ENCODE measurements at places on chromosomes 1 and 21.

DNA sequence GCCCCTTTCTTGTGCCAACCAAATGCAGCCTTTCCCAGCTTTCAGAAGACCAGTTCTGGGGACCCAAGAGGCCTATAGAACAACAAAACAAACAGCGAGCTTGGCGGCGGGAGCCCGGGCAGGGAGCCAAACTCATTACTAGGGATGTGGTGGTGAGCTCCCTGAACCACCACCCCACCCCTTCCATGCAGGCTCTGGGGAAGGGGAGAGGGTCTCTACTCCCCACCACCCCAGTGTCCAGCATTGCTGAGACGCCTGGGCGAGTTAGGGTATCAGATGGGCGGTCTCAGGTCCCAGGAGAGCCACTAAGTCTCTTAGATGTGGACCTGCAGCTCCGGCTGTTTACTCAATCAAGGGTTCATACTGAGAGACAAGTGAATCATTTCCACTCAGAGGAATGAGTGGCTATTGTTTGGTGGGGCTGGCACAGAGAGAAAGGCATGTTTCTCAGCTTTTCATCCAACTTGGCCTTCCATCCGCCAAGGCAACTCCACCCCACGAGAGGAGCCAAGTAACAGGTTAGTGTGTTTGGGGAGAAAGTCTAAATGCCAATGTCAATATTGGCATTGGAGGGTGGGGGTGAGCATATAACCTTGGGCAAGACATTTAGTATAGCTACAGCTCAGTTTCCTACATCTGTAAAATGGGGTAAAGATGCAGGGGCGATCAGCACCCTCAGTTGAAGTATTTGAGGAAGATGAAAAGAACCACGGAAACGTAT, 40.9 kb downstream of the PLXNA2 start:
- DNase-seq: no peak

GRCh38 chr1:225998560-225999226, 450 bp downstream of the SDE2 start:
- DNase-seq: no peak

DNA sequence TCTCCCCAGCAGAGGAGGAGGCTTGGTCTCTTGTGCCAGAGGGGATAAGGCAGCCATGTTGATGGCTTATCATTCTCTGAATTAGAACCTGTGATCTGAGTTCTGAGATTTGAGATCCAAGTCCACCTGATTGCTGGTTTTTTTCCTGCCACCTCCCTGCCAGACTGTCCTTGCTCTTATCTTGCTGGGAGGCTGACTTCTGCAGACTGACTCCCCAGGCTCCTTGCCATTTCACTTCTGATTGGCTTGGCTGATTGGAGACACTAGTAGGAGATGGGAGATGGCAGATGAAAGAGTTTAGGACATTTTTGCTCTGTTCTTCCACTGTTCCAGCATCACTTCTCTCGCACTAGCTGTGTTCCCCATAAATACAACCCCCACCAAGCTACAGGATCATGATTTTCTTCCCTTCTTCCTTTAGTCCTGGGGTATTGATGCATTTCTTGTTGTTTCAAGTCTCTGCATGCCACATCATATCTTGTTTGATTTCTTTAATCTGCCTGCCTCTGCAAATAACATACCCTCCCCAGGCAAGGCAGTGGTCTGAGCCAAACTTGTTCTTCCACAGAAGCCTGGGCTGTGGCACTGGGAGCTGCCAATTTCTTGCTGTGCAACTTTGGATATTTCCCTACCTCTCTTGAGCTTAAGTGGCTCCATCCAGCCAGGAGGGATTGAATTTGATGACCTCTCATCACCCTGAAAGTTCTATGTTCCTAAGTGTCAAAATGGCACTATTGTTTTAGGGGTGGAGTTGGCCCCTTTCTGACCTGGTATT, 963 bp upstream of the CYP4B1 start:
- DNase-seq: no peak

DNA sequence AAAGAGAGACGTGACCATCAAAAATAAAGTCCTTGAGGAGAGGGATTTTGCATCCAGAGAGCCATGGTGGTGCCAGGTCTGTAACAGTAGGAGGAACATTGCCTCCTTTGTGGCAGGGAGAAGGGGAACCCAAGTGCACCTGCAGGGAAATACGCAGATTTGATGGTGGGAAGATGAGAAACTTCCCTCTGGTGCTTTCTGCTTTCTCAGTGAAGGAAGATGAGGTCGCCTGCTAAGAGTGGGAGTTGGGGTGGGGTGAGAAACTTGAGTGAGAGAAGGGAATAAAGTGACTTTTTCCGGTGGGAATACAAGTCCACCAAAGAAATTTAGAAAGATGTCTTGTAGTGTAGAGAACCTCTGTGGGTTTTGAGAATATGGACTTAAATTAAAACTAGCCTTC, 9.1 kb downstream of the PLA2G4A start:
- no peak for DNase-seq

DNA sequence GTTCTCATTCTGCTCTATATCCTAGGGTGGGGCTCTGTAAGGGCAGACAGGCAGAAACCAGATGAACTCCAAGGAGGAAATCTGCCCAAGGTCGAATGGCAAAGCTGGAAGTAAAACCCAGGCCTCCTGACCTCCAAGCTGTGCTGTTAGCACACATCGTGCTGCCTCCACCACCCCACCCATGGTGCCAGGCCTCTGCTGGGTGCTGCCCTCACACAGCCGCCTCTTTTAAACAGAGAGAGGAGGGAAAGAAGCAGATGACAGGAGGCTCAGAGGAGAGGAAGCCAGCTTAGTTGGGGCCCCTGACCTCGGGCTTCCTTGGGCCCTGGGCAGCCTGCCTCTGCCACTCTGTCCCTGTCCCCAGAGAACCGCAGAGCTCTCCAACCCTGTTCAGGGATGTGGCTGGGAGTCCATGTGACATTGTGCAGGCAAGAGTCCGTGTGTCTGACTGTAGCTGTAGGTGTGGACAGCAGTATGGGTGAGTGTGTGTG, 1.1 kb downstream of the SYNC start:
- DNase-seq: no peak

GRCh38 chr1:38201431-38201830, 154.8 kb upstream of the POU3F1 start:
- DNase-seq: no peak

- DNase-seq: no peak
Observed at GRCh38 chr21:25893191-25893590, 158.4 kb downstream of the GABPA start.

GRCh38 chr21:25904044-25904695, 169.4 kb downstream of the GABPA start:
- no peak for DNase-seq

GRCh38 chr1:92862605-92863004, 30.8 kb downstream of the RPL5 start:
- no peak for DNase-seq

- DNase-seq: no peak
Observed at GRCh38 chr1:44805311-44806024, 1.7 kb downstream of the DYNLT4 start.

GRCh38 chr1:167634435-167634834, 4.4 kb downstream of the RCSD1 start:
- DNase-seq: no peak

- DNase-seq: no peak
Observed at GRCh38 chr1:219566951-219567947, 45.7 kb downstream of the ZC3H11B start.

GRCh38 chr1:105556266-105556665, 1500.2 kb upstream of the PRMT6 start:
- no peak for DNase-seq

DNA sequence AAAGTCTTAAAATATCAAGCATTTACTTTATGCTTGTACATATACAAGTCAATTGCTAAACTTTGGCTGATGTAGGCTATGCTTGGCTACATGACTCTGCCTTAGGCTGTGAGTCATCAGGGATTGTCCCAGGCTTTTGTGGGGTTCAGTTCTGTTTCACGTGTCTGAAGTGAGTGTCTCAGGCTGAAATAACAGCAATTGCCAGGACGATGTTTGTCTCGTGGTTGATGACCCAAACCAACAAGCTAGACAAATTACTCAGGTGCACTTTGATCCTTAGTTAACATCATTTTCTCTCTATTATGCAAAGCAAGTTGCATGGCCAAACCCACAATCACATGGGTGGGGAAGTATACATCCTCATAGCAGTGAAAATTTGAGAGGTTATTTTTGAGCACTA, 410.1 kb downstream of the BRINP3 start:
- DNase-seq: peak; percentile 38
